ENCODE measurements at places on chromosomes 3 and 15. TPM values are rescaled to one million over a fixed set of nuclear protein-coding genes. Genes with fewer than 3 reads are reported as not detected.

DNA sequence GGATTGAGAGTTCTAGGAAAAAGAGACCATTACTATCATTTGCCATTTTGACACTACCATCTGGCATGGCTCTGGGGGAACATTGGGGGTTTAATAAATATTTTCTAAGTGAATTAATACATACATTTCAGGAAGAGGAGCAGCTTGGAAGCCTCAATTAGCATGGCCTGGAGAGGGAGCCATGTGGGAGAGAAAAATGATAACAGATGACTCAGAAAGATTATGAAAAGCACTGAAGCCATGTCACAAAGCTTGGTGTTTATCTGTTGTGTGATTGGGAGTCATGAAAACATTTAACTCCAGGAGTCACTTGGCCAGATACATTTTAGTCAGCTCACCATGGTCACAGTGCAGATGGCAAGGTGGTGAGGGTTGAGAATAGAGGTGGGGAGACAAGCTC is 121.0 kb downstream of the SSR3 start:
- no peak for DNase-seq

- no peak for DNase-seq
Measured at GRCh38 chr3:284322-284721, 87.8 kb downstream of the CHL1 start.

Gene NR1I2
- 572 TPM for total RNA-seq

DNA sequence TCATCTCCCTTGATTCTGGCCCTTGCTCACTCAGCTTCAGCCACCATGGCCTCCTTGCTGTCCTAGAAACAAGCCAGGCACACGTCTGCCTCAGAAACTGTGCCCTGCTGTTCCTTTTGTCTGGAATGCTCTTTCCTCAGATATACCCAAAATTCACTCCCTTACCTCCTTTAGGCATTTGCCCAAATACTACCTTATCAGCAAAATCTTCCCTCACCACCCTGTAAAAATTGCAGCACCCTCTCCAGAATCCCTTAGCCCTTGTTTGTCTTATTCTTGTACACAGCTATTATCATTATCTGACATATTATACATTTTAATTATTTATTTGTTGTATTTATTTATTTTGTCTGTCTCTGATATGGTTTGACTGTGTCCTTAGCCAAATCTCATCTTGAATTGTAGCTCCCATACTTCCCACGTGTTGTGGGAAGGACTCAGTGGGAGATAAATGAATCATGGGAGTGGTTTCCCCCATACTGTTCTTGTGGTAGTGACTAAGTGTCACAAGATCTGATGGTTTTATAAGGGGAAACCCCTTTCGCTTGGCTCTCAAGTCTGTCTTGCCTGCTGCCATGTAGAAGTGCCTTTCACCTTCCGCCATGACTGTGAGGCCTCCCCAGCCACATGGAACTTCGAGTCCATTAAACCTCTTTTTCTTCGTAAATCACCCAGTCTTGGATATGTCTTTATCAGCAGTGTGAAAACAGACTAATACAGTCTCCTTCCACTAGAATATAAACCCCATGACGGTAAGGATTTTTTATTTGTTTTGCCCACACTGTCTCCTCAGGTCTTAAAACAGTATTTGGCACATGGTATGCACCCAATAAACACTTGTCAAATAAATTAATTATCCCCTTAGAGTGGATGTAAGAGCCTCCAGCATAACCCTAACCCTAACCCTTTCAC is 60.0 kb upstream of the STT3B start:
- DNase-seq, result no peak

- DNase-seq, result no peak
Measured at GRCh38 chr15:88716543-88717381, 77.9 kb downstream of the ISG20 start.

Gene CCDC80
- total RNA-seq, result 5.4 TPM

GRCh38 chr3:165642761-165643420 is 194.3 kb downstream of the BCHE start:
- DNase-seq, result peak; percentile 62

All from Peyer's patch (tissue), 4 donors.